ENCODE measurements at places on chromosomes 3 and 15.
A peak's percentile ranks its signal among the peaks of the same experiment; 100 is the strongest.

GRCh38 chr3:139838269-139838957, 96.6 kb upstream of the CLSTN2 start:
- DNase-seq: no peak

GRCh38 chr3:127411083-127411727, 123.4 kb upstream of the PRR20G start:
- no peak for DNase-seq

GRCh38 chr3:153429821-153430220, 267.8 kb downstream of the RAP2B start:
- DNase-seq: no peak

GRCh38 chr3:45037720-45038455, 11.8 kb downstream of the CLEC3B start:
- peak; percentile 75 for DNase-seq

GRCh38 chr15:49715211-49715610, 94.4 kb downstream of the DTWD1 start:
- no peak for DNase-seq

GRCh38 chr3:184165543-184165942, 9.1 kb upstream of the AP2M1 start:
- no peak for DNase-seq

DNA sequence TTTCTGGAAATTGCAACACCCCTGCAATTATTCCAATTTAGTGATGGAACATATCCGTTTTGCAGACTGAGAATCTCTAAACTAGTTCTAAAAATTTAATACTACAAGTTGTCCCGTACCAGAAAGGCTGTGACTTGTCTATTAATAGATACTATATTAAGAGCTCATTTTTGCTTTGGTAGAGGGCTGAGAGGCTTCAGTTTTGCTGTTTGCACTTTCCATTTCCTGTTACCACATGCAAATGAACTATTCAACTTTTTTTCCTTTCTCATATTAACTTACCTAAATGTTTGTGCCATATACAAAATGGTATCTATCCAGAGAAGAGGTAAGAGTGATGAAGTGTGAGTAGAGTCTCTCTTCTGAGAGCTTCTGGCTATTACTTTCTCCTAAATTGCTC, 101.5 kb upstream of the CRBN start:
- DNase-seq: no peak

DNA sequence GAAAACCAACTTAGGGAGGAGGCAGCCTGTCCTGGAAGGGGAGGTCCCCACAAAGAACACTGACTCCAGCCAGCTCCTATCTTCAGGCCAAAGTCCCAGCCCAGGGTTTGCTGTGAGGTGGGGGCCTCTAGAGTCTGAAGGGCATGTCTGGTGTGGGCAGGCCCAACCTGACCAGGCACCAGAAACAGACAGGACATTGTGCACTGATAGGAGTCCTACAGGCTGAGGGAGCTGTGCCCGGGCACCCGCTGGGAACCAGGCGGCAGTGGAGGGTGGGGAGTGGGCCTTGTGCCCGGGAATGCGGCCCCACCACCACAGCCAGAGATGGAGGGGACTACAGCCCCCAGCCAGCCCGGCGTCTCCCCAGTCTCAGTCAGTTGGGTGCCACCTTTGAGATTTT, 161.4 kb downstream of the WNT7A start:
- no peak for DNase-seq

DNA sequence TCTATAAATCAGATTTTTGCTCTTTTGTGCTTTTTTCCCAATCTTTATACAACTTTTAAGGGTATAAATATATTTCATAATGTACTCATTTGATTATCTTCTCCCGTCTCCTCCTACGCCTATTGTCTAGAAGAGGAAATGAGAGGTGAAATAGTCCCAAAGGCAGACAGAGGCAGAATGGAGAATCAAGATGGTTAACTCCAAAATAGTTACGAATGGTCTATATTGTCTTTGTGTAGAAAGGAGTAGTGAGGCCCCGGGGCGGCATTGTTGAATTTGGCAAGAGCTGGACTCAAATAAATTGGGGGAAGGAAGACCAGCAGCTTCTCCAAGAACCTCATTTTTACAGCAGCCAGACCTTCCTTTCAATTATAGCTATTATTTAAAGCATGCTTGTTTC, 23.9 kb downstream of the ITPR1 start:
- DNase-seq: no peak

- DNase-seq: no peak
Observed at GRCh38 chr3:84318273-84318809, 640.4 kb upstream of the CADM2 start.

DNA sequence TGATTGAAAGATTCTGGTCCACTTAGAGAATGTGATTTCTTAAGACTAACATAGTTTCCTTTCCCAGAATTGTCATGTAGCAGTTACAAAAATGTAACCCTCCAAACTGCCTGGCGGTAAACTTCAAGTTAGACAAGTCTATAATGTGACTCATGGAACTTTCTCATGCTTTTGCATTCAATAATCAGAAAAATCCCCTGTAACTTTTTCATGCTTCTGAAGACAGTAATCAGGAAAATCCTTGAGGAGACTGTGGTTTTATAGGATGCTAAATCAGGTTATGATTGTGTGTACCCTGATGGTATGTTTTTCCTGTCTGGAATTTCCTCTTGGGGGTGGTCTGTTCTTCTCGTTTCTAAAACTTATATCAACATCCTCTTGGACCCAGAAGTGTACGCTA, 74.0 kb upstream of the RARB start:
- no peak for DNase-seq

GRCh38 chr3:144177649-144178048, 206.0 kb downstream of the DIPK2A start:
- no peak for DNase-seq

- DNase-seq: no peak
Observed at GRCh38 chr3:98778383-98778782, 15.2 kb downstream of the ST3GAL6 start.

DNA sequence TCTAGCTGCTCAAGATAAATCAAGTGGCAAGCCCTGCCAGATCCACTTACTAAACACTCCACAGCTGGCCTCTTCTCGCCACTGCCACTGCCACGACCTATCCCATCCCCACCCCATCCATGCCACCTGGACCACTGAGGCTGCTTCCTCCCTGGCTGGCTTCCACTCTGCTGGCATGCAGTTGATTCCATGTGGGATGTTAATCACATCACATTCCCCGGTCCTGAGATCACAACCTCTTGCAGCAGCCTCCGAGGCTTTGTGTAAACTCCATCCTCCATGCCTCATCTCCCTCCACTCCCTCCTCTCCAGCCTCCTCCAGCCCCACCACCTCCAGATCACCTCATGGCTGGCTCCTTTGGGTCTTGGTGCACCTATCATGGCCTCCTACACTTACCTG, 7.7 kb downstream of the NCKIPSD start:
- DNase-seq: no peak

- no peak for DNase-seq
Observed at GRCh38 chr15:41423979-41424659, 7.2 kb downstream of the RTF1 start.

DNA sequence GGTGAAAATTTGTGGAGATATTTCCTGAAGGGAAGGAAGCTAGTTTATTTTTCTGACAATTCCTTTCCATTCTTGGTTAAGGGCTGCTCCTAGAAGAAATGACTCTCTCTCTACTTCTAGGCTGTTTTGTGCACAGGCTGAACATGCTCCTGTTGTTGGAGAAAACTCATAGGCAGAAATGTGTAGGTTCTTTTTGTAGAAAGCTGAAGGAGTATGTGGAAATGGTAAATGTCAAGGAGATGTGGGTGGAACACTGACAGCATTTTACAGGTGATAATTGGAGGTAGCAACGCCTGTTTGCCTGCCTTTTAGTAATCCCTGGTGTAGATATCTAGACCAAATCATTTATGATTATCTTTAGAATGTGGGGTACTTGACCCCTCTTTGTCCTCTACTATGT, 322.2 kb upstream of the TBC1D5 start:
- no peak for DNase-seq

DNA sequence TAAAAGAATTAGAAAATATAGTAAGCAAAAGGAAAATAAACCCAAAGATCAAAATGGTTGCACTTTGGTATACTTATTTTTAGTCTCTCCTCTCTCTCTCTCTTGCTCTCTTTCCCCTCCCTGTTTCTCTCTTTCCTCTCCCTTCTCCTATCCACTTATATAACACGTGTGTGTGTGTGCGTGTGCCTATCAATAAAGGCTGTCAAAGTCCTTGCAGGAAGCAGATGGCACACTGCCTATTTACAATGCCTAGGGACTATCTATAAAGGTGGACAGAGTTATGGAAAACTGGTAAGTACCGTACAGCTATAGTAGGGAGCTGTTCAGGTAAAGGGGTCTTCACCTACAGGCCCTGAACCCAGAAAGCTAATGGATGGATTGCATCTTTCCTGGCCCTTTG, 161.6 kb downstream of the SQOR start:
- DNase-seq: no peak

DNA sequence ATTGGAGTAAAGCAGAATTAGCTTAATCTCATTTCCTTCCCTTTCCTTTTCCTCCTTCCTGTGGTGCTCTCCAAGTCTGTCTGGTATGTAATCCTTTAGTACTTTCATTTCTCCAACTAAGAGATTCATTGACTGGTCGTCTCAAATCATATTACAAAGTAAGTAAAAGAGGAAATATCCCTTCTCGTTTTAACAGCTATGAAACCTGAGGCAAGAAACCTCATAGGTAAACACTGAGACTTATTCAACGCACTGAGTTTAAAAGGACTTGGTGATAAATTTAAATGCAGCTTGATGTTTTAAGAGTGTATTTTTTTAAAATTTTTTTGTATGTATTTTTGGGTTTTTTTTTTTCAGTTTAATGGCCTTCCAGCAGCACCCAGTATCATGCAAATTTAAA, 117.2 kb upstream of the LRRC3B start:
- no peak for DNase-seq

- DNase-seq: no peak
Observed at GRCh38 chr15:63971904-63972303, 74.4 kb downstream of the DAPK2 start.

GRCh38 chr3:56926243-56926946, 124.6 kb upstream of the ARHGEF3 start:
- DNase-seq: no peak

DNA sequence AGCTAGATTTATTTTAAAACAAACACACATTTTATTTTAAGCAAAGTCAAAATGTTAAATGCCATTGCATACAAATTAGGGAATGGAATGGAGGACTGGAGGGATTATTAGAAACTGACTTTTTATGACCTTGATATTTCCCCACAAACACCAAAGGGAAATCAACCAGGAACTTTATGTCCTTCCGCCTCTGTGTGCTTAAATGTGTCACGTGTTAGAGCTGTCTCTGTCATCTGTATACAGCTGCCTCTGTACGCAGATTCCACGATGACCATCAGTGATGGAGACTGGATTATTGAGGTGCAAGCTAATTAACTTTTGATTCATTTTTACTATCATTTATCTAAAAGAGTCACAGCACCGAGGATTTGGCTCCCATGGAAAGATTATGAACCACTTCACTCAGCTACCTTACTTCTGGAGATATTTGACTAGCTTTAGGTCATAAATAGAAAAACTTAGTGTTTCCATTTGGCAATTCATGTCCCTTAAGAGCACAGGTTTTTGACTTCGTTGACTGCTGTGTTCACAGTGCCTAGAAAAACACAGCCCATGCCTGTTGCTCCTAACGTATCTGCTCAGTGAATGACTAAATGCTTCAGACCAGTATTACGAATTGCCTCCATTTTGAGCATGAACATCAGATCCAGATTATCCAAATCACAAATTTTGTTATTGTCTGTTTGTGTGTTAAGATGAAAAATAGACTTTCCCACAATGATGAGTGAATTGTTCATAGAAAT, 1048.1 kb downstream of the MCTP2 start:
- DNase-seq: no peak

GRCh38 chr3:101954936-101955335, 105.6 kb downstream of the NFKBIZ start:
- DNase-seq: no peak

DNA sequence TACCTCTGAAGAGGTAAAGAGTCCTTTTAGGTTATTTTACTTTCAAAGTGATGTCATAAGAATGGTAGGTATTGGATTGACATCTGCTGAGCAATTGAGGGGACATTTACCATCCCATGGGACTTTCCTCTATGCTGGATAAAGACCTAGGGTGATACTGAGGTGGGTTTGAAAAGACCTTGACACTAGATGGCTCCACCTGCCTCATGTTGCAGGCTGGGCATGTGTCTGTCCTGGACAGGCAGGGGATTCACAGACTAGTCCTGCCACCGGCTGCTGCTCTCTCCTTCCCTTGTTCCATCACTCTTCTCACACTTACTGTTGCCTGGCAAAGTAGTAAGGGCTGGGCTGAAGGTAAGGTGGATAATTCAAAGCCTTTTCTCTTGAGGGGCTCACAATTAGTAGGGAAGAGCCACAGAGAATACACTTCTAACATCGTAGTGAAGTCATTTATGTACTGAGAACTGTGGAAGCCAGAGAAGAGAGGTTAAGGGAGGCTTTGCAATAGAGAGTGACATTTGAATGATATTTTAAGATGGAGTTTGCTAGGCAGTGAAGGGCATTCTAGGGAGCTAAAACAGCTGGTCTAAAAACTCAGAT, 27.7 kb downstream of the TRAK1 start:
- no peak for DNase-seq

DNA sequence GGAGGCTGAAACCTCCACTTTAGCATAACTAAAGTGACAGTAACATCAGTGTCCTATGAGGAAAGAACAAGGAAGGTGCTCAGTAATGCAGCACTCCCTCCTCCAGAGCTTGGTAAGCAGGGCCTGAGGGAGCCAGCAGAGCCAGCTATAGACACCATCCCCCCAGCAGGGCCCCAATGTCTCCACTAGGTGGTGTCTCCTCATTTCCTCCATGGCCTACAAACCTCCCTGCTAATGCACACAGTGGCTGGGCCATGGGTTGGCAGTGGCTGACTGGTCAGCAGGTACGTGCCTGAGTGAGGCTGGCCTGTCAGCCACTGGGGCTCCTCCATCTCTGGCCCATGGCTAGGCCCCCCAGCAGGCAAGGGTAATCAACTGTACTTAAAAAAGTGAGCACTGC, 13.6 kb downstream of the MRPS25 start:
- DNase-seq: no peak

GRCh38 chr15:88218557-88219221, 37.9 kb downstream of the NTRK3 start:
- DNase-seq: no peak

DNA sequence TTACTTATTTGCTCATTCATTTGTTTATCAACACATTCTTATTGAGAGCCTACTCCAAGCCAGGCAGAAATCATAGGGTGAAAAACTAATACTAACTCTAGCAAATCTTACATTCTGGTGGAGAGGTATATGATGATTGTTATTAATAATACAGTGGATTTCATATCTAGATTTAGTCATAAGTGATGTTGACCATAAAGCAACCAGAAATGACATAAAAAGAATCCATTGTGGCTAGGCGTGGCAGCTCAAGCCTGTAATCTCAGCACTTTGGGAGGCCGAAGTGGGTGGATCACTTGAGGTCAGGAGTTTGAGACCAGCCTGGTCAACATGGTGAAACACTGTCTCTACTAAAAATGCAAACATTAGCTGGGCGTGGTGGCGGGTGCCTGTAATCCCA, 26.2 kb upstream of the IL20RB start:
- no peak for DNase-seq

DNA sequence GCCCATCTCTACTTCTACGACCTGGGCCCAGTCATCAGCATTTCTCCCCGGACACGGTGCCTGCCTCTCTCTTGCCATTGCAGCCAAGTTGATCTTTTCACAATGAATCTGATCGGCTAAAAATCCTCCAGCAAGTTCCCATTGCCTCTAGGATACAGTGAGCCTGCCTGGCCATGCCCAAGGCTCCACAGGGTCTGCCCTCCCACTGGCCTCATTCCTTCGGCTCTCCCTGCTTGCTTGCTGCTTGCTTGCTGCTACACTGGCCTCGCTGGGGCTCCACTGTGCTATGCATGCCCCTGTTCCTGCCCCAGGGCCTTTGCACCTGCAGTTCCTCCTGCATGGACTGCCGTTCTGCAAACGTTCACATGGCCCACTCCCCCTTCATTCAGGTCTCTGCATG, 2.0 kb downstream of the ABTB1 start:
- DNase-seq: no peak

Data from stimulated activated CD8-positive, alpha-beta memory T cell treated with anti-CD3 and anti-CD28 coated beads, Interleukin-7, amount 100 ng/mL, for 1 hour (primary cell).